ENCODE measurements at places on chromosomes 2 and 18. TPM values are rescaled to one million over a fixed set of nuclear protein-coding genes. Genes with fewer than 3 reads are reported as not detected.

Gene C2orf66
- total RNA-seq: not detected

Gene KRCC1
- total RNA-seq: 55.8 TPM

GRCh38 chr2:96491860-96492497, 13.2 kb downstream of the NEURL3 start:
- DNase-seq: no peak

DNA sequence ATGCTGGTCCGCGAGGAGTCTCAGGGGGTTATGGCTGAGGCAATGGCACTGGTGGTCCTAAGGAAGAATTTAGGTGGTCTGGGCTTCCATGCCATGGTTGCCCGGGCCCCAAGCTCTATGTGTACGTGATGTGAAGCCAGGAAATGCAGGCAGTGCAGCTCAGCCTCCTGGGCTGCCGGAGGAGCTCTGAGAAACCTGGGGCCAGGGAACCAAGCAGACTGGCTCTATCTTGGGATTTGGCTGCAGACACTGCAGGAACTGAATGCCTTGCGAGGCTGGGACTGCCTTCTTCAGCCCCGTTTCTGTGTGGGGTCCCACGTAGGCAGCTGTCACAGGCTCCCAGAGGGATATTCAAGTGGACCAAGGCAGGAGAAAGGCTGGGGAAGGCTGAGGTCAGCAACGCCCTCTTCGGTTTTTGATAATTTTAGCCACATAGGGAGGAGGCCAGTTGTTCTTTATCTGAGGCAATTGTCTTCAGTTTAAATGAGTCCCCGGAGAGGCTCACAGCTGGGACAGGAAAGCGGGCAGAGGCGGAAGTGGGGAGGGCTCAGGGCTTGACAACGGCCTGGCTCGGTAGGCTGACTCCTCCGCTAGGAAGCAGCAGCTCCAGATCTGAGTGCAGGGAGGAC, 77.7 kb downstream of the RHOB start:
- DNase-seq: peak; percentile 86

- no peak for DNase-seq
Observed at GRCh38 chr2:16198166-16198912, 258.0 kb downstream of the MYCN start.

GRCh38 chr2:38523728-38524437, 78.8 kb downstream of the HNRNPLL start:
- no peak for DNase-seq

- DNase-seq: peak; percentile 9
Observed at GRCh38 chr18:37188016-37188791, 359.3 kb downstream of the KIAA1328 start.

GRCh38 chr2:223599640-223600380, 2.4 kb downstream of the SCG2 start:
- peak; percentile 47 for DNase-seq

GRCh38 chr2:205401511-205401910, 280.8 kb upstream of the NRP2 start:
- no peak for DNase-seq

GRCh38 chr2:7031547-7032245, 114.5 kb downstream of the RNF144A start:
- no peak for DNase-seq

DNA sequence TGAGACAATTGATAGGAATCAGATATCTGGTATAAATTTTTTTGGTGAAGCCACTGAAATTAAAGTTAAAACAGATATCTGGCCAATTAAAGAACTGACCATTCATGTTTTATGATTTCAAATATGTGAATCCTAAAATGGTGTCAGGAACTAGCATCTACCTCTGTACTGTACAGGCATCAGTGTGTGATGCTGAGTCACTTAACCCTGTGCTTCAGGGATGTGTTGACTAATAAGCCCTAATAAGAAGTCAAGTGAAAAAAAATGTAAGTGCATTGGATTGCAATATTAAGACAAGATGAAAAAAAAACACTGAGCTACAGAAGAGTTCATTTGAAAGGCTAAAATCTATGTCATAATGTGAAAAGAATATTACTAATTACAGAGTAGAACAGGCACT, 9.1 kb upstream of the UNC80 start:
- no peak for DNase-seq

Gene BOK
- 114 TPM for total RNA-seq

DNA sequence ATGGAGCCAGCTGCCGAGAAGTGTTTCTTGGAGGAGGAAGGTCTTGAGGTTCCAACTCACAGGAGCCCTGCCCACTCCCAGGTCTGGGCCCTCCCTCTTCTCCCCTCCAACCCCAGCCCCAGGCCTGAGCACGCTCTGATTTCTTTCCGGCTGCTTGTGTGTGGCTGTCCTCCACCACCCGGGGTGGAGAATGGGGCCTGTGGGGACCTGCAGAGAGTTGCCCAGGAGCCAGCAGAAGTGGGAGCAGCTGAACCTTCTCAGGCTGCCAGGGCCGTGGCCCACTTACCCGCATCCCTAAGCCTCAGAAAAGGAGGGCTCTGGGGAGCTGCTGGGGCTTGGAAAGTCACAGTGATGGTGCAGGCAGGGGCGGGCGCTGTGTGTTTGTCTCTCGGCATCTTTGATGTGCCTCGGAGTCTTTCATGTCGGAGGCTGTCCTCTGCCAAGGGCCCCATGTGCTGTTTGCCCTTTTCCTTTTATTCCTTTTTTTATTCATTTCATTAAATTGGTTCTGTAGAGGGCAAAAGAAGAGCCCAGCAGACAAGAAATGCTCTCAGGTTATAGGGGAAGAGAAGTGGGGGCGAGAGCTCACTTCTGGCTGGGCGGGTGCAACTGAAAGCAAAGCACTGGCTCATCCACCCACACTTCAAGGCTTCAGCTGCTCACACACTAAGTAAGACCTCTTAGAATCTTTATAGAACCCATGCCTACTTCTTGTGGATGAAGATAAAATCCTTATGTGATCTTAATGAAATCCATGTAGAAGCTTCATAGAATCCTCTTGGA, 52.5 kb downstream of the SDC1 start:
- no peak for DNase-seq

GRCh38 chr2:3433776-3434400, 54.4 kb downstream of the TRAPPC12 start:
- no peak for DNase-seq

- peak; percentile 24 for DNase-seq
Observed at GRCh38 chr2:33372940-33373553, 103.4 kb upstream of the RASGRP3 start.

DNA sequence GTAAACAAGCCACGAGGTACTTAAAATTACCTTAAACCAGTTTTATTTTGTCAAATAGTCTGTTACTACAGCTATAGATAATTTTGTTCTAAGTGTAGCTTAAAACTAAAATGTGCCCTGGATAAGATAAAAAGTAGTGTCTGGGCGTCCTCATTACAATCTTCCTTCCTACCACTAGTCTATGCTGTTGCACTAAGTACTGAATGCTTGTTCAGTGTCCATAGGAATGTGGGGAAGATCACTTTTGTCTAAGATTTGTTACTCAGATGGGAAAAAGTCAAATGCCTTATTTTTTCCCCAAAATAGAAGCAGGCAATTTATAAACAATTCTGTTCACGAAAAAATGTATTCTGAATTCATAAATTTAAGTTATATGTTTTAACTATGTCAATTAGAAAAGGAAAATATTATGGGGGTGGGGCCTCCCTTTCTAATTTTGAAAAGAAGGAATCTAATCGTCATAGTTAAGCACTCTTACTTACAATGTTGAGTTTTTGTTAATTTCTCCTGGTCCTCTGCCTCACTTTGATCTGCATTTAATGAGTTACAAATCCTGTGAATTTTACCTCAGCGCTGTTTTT, 140.4 kb upstream of the VRK2 start:
- DNase-seq: peak; percentile 63

Gene MCEE
- 16.4 TPM for total RNA-seq

Gene SPOPL
- total RNA-seq: 11.8 TPM

- no peak for DNase-seq
Observed at GRCh38 chr2:2683606-2684224, 352.6 kb upstream of the MYT1L start.

DNA sequence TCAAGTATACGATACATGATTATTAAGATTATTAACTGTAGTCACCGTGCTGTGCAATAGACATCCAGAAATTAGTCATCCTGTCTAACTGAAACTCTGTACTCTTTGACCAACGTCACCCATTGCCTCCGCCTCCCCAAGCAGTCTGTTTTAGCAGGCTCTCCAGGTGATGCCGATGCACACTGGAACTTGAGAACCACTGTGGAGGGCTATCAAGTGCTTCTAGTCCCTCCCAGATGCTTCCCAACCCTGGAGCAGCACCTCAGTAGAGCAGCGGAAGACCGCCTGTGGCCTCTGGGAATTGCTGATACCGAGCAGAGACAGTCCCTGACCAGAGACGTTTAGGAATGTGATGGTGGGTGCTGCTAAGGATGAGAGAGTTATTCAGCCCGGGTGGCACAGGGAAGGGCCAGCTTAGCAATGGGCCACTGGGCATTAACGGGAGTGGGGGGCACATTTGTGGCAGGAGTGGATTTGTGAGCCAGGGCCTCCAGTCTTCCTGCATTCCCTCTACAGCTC, 50.7 kb downstream of the LIPG start:
- no peak for DNase-seq

GRCh38 chr18:55841314-55841713, 253.3 kb upstream of the TCF4 start:
- no peak for DNase-seq

GRCh38 chr2:69490486-69490885, 53.3 kb upstream of the NFU1 start:
- no peak for DNase-seq

Gene NTSR2
- not detected for total RNA-seq

Gene KLHL30
- 59.5 TPM for total RNA-seq

DNA sequence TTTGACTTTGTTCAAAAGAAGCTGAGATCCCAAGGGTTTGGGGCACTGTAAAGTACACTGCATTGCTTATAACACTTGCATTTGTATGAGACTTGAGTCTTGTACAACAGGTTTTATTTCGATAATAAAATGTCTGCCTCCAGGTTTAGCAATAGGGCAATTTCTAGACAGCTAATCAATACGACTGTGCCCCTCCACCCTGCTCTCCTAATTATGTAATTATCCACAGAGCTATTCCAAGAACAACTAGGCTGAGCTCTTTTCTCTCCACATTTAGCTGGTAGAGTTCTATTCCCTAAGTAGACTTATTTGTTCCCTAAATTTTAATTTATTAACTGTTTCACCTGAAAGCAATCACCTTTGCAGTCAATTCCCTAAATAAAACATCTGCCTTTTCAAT, 52.9 kb upstream of the LINC00305 start:
- DNase-seq: no peak

All from myocyte (in vitro differentiated cells).